ENCODE measurements at places on chromosomes 2 and 18.

DNA sequence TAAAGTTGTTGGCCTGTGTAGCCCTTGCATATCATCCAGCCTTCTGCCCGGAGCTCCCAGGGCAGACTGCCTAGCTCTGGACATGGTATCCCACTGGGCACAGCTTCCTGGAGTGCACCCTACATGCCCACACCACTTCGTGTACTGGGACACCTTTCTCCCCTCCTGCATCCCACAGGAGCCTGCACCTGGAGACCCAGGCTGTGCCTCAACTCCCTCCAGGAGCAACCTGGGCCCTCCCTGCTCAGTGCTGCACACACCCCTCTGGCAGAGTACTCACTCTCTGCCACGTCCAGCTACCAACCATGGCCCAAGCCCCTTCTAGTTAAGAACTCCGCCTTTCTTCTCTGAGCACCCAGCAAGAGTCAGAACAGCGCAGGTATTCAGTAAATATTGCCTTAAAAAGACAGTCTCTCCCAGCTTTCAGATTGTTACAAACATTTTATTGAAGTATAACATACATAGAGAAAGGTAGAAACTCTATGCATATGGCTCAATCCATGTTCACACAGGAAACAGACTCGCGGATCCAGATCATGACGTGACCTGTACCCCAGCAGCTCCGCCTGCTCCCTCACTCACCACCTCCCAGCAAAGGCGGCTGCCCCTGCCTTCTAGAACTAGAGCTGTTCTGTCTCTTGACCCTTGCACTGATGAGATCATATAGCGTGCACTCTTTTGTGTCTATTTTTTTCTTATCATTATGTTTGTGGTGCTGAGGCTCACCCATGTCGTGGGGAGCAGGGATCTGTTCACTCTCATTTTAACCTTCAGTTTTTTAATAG is 98.4 kb upstream of the MYCN start:
- no peak for DNase-seq

DNA sequence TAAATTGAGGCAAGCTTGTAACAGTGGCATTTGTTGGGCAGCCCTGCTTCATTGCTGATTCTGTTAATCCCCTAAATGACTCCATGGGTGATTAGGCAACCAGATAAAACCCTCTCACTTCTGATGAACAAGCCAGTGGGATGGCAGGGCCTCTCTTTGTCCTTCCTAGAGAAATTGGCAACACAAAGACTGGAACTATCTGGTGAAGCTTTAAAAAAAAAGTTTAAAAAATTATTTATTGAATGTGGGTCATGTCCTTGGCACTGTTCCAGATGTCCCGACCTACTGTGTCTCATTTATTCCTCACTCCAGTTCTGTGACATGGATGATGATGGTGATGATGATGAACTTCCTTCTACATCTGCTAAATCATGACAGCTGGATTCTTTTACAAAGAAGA is 30.8 kb downstream of the NRP2 start:
- DNase-seq: no peak

- no peak for DNase-seq
These were observed 322.0 kb downstream of the RND3 start for GRCh38 chr2:150165442-150165841.

DNA sequence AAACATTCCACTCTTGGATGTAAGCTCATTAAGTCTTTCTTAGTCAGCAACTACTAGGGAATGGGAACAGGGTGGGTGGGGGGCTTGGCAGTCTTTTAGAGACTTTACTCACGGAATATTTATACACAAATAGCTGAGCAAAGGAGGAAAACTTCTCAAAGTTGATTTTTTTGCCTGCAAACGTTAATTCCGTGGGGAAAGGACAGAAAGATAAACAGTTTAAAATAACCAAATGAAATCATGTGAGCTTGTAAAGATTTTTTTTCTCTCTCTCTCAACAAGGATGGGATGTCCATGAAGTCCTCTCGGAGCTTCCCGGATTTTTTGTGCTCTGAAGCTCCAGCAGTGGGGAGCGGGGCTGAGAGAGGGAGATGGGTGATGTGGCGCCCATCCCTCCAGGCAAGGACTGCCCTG is 32.2 kb upstream of the MAT2A start:
- DNase-seq: no peak

DNA sequence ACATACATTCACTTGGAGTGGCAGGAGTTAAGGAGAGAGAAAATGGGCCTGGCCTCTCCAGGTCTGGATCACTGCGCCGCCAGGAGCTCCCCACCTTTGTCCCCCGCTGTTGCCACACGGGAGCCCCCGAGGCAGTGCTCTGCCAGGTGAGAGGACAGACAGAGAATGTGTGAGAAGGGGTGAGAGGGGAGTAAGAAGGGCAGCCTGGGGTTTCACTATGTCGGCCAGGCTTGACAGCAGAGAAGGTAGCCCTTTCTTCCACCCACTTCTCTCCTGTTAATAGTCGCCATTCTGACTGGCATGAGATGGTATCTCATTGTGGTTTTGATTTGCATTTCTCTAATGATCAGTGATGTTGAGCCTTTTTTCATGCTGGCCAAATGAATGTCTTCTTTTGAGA is 26.2 kb upstream of the ARHGEF4 start:
- no peak for DNase-seq

GRCh38 chr2:105556366-105556765 is 157.5 kb upstream of the FHL2 start:
- DNase-seq: no peak

- DNase-seq: no peak
These were observed 76.8 kb downstream of the ZFP36L2 start for GRCh38 chr2:43149482-43150107.

- DNase-seq: no peak
These were observed 218.2 kb downstream of the RBM43 start for GRCh38 chr2:151043484-151043883.

DNA sequence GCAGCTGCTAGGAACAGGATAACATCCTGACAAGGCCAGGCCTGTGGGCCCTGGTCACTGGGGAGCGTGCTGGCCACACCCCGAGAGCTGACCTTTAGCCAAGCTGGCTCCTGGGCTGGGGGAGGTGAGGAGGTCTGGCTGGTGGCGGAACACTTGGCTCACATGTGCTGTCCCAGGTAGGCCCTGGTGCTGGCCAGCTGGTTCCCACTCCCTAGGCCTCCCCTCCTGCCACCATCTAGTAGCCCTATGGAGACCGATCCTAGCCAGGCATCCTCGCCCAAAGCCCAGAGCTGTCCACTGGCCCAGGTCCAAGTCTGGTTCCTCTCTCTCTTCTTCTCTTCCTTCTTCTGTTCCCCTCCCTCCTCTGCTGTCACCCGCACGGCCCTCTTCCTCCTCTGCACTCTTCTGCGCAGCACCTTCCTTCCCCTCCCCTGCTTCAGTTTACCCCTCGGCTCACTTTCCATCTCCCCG is 52.4 kb downstream of the TNS1 start:
- no peak for DNase-seq

DNA sequence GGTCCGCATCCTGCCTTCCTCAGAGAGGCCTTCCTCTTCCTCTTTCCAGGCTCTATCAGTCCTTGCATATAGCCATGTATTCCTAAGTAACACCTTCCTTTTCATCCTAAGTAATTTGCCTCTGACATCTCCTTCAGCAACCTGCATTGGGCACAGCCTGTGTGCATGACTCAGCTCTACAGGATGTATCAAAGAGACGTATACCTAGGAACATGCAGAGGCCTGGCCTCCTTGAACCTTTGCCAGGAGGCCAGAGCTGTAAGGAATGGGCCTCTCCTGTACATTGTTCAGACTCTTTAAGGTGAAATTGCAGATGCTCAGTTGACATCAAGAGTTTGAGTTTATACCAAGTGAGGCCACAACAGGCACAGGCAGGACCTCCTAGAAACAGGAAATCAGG is 76.0 kb upstream of the CELF4 start:
- no peak for DNase-seq

GRCh38 chr18:35183886-35184285 is 56.9 kb upstream of the ZNF397 start:
- DNase-seq: no peak

- no peak for DNase-seq
These were observed 241.2 kb upstream of the SKOR2 start for GRCh38 chr18:47492691-47493090.

DNA sequence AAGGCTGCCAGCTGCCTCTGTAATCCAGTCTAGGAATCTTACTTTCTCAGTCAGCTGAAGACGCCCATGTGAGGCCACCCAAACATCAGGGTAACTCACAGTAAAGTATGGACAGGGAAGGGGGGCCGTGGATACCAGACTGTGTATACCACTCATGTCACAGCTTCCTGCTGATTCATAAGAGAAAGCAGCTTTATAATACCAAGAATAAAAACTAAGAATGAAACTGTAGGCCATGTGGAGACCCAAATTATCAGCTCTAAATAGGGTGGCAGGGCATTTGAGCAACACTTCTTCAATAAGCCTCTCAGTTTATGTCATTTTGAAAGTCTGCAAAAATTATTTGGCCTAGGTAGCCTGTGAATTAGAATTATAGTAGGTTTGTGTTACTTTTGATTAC is 115.0 kb upstream of the CDCA7 start:
- no peak for DNase-seq

DNA sequence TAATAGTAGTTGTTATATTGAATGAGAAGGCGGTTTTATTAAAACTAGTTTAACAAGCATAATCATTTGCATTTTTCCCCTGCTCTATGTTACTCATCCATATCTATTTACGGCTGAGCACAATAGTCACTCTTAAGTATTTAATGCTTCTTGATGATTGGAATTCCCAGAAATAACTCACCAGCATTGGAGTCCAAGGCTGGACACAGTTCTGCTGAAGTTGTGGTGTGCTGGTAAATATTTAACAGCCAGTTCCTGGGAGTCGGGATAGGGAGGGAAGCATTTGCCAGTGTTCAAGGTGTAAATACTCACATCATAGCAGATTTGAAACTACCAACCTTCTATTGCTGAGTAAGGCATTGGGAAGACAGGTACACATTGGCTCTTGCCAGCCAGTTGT is 315.1 kb downstream of the MTX2 start:
- no peak for DNase-seq

- DNase-seq: no peak
These were observed 147.9 kb downstream of the MYT1L start for GRCh38 chr2:2183176-2183575.

GRCh38 chr2:65957886-65958285 is 477.0 kb upstream of the MEIS1 start:
- no peak for DNase-seq
